ENCODE measurements at places on chromosomes 16 and 17.

DNA sequence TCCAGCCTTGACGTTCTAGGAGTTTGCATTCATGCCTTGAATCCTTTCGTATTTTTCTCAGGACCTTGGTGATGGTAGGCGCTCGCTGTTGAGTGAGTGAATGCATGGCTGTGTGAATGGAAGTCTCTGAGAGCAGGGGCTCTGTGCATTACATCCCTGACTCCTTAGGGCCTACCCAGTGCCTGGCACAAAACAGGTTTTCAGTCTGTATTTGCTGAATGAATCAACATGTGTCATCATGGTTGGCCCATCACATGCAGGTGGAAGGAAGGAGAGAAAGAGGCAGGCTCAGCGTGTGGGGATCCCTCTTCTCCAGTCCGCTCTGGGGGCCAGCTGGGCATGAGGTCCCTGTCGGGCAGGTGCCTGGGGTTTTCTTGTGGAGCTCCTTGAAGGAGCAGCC is 8.7 kb downstream of the RAP1GAP2 start:
- DNase-seq, result no peak

DNA sequence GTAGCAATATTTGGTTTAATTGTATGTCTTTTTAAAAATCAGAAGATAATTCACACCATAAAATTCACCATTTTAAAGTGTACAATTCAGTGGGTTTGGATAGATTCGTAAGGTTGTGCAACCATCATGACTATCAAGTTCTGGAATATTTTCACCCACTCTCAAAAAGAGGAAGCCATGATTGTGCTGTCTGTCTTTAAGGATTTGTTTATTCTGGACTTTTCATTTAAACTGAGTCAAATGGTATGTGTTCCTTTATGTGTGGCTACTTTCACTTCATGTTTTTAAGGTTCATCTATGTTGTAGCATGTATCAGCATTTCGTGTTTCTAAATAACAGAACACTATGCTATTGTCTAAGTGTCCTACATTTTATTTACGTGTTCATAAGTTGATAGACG is 68.1 kb upstream of the CPHXL start:
- DNase-seq, result no peak

GRCh38 chr16:69619514-69619913 is 53.7 kb downstream of the NFAT5 start:
- DNase-seq, result no peak

DNA sequence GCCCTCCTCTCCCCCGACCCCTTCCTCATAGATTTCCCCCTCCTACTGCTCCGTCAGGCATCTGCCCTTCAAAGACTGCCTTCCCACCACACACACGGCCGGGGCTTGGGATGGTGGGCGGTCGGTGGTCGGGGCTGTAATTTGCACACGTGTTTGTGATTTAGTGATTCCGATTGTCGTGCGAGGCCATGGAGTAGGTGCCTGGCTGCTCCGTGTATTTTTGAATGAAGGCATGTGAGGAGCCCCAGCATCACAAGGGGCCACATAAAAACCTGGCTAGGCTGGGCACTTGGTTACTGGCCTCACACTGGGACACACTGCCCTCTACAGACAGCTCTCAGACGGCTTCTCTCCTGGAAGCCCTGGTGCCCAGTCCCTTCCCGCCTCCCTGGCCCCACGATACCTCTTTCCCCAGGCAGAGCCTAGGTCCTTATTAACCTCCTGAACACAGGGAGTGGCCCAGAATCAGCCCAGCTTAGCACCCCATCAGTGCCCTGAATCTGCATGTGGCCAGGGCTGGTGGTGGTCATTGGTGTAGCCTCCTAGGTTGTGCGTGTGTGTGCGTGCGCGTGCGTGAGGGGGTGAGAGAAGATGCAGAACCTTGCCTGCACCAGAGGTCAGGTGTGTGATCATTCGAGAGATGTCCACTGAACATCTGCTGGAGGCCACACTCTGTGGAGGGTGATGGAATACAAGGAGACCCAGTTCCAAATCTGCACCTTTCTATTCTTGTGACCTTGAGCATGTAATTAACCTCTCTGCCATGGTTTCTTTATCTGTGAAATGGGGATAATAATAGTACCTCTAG is 1.3 kb upstream of the SOCS1 start:
- DNase-seq, result peak; percentile 57

GRCh38 chr16:74770831-74771526 is 3.6 kb downstream of the FA2H start:
- DNase-seq, result no peak

DNA sequence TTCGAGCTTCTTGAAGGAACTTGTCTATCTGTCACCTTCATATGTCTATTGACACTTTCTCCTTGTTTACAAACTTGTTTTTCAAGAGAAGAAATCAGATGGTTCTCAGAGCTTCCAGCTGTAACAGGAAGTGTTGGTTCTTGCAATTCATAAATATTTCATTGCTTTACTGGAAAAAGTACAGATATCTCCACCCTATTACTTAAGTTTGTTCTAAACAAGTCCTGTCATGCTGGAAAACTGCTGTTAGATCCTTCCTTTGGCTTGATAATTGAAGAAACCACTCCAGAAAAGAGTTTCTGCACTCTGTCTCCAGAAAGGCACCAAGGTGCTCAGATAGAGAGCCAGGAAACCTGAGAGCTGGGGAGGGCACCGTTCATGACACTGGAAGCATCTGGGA is 181.6 kb downstream of the DNAH9 start:
- no peak for DNase-seq

- DNase-seq, result no peak
These were observed 12.0 kb downstream of the ARL4D start for GRCh38 chr17:43410557-43411368.

- peak; percentile 58 for DNase-seq
These were observed 40.6 kb downstream of the MIS12 start for GRCh38 chr17:5526821-5527598.

DNA sequence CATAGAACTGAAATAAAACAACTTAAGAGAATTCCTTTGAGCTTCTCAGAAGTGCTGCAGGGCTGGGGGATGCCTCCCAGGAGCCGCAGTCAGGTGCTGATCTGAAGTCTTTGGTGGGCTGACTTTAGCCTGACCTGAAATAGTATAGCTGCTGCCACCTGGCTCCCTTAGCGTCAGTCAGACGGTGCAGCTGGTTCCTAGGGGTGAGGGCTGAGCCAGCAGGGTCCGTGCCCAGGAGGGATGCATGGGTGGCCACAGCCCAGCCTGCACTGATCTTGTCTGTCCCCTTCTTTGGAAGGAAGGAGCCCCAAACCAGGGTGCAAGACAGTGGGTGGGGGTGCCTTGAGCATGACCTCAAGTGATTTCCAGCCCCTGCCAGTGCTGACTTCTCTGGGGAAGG is 11.5 kb downstream of the MAPT start:
- DNase-seq, result no peak

DNA sequence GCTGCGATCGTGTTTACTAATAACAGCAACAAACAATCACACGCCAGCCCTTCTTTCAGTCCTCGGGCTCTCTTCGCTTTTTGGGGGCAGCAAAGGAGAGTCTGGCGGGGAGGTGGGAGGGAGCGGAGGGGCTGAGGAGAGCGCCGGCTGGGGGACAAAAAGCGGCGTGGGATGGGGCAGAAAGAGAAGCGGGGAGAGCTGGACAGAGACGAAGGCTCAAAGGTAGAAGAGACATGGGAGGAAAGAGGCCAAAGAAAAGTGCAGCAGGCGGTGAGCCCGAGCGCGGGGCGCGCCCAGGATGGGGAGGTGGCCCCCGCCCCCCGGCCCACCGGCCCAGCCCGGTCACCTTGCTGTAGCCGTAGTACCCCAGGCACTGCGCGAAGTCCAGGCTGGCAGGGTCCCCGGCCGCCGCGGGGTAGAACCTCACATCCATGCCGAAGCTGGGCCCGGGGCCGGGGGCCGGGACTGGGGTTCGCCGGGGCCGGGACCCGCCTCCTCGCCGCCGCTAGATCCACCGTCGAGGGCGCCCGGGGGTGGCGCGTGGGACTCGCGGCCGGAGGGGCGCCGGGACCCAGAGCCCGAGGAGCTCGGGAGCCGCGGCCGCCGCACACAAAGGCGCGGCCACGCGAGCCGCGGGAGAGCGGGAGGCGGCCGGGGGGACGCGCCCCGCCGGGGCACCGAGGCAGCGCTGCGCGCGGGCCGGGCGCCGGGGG is 496 bp downstream of the TOX3 start:
- no peak for DNase-seq

- no peak for DNase-seq
These were observed 30.2 kb upstream of the ABCA3 start for GRCh38 chr16:2370721-2371120.

- DNase-seq, result no peak
These were observed 307.6 kb downstream of the ZFHX3 start for GRCh38 chr16:72740347-72740746.
